Neural crest cell (in vitro differentiated cells): ENCODE measurements at places on chromosomes 12 and 14. TPM values are rescaled to one million over a fixed set of nuclear protein-coding genes. Genes with fewer than 3 reads are reported as not detected.

GRCh38 chr12:66074561-66074960, 56.0 kb downstream of the LLPH start:
- H3K4me3 ChIP-seq: no peak overlapping the region
- no peaks in the 10 kb centered on the region for H3K36me3 ChIP-seq
- H3K4me1 ChIP-seq: peaks cover 4% of the 10 kb centered on the region
- no peak overlapping the region for H3K27ac ChIP-seq

DNA sequence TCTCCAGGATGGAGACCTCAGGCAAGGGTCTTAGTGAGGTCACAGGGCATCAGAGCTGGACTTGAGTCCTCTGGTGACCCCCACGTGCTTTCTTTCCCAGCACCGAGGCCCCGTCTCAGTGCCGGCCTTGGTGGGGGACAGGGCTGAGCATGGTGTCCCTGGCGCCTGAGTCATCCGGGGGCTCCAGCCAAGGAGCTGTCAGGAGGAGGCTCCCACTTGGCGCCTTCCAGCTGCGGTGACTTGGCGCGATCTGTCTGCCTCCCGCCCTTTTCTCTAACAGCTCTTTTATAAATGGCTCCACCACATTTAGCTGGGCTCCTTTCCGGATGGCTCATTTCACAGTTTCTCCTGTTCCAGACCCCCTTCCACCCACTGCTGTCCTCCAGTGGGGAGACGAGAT, 60.4 kb downstream of the PRMT8 start:
- H3K27ac ChIP-seq: peak overlapping the region; percentile 17
- peaks cover 11% of the 10 kb centered on the region for H3K36me3 ChIP-seq
- no peak overlapping the region for H3K4me3 ChIP-seq
- peaks cover 6% of the 10 kb centered on the region for H3K27me3 ChIP-seq
- H3K4me1 ChIP-seq: peaks cover 5% of the 10 kb centered on the region

DNA sequence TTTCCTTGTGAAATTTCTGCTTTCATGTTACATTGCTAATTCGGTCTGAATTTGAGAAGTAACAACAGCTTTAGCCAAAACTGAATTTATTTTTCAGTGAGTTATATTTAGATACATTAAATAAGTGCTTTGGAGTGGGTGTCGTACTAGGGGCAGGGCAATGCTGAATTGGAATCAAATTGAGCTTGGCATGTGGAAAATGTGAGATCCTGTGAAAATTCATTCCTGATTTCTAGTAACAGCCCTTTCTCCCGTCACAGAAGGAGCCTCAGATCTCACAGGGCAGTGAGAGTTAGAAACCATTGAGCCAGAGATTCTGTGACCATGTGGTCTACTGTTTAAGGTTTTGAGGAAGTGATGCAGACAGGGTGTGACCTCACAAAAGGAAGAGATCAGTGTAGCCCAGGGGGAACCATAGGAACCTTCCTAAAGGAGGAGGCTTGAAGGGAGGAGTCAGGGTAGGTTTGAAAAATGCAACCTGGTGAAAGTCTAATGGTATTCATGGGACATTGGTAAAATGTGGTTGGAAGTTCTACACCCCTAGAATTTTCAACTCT, 1136.8 kb downstream of the AACS start:
- no peak overlapping the region for H3K4me3 ChIP-seq
- H3K4me1 ChIP-seq: no peaks in the 10 kb centered on the region
- H3K36me3 ChIP-seq: no peaks in the 10 kb centered on the region
- DNase-seq: no peak

GRCh38 chr14:76101391-76102379, 50.0 kb upstream of the GPATCH2L start:
- H3K36me3 ChIP-seq: no peaks in the 10 kb centered on the region
- peaks cover 12% of the 10 kb centered on the region for H3K4me1 ChIP-seq
- no peak for DNase-seq
- H3K27me3 ChIP-seq: peaks cover 9% of the 10 kb centered on the region
- H3K4me3 ChIP-seq: no peak overlapping the region

The HOXC12 gene
- total RNA-seq: not detected in 2 replicates
